ENCODE measurements at places on chromosomes 16 and 17. TPM values are rescaled to one million over a fixed set of nuclear protein-coding genes. Genes with fewer than 3 reads are reported as not detected.
A peak's percentile ranks its signal among the peaks of the same experiment; 100 is the strongest.

DNA sequence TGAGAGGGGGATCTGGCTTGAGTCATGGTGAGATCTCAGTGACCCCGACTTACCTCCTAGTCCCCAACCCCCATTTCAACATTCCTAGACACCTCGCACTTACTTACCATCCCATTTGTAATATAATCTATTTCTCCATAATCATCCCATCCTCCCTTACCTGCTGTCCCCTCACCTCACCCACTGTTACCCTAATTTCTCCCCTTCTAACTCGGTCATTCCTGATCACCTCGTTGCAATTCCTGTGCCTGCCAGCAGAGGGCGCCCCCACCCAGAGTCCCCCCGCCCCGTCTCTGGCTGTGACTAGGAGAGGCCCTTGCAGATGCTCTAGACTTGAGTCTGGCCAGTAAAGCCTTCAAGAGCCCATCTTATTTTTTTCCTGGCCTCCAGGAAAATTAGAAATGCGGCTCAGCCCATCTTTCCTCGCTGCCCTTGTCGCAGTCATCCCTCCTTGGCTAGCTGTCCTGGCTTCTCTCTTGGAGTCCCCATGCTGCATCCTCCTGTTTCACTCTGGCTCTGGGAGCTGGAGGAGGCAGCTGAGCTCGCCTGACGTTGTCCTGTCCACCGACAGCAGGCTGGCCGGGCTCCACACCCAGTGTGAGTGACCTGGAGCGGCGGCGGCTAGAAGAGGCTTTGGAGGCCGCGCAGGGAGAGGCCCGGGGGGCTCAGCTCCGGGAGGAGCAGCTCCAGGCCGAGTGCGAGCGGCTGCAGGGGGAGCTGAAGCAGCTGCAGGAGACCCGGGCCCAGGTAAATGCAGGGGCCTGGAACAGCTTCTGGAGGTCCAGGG, 5.0 kb downstream of the TBKBP1 start:
- H3K36me3 ChIP-seq: peaks cover 25% of the 10 kb centered on the region
- H3K4me1 ChIP-seq: peaks cover 18% of the 10 kb centered on the region
- no peak for DNase-seq
- no peak overlapping the region for H3K27ac ChIP-seq
- no peak overlapping the region for H3K4me3 ChIP-seq

GRCh38 chr17:6843241-6843880, 11.8 kb upstream of the TEKT1 start:
- H3K4me1 ChIP-seq: peaks cover 4% of the 10 kb centered on the region
- peaks cover 16% of the 10 kb centered on the region for H3K27me3 ChIP-seq
- H3K36me3 ChIP-seq: no peaks in the 10 kb centered on the region
- no peak overlapping the region for H3K4me3 ChIP-seq
- DNase-seq: no peak
- H3K27ac ChIP-seq: no peak overlapping the region

Gene CIBAR2
- total RNA-seq: not detected

Gene EXOC7
- total RNA-seq: 67.4 TPM

DNA sequence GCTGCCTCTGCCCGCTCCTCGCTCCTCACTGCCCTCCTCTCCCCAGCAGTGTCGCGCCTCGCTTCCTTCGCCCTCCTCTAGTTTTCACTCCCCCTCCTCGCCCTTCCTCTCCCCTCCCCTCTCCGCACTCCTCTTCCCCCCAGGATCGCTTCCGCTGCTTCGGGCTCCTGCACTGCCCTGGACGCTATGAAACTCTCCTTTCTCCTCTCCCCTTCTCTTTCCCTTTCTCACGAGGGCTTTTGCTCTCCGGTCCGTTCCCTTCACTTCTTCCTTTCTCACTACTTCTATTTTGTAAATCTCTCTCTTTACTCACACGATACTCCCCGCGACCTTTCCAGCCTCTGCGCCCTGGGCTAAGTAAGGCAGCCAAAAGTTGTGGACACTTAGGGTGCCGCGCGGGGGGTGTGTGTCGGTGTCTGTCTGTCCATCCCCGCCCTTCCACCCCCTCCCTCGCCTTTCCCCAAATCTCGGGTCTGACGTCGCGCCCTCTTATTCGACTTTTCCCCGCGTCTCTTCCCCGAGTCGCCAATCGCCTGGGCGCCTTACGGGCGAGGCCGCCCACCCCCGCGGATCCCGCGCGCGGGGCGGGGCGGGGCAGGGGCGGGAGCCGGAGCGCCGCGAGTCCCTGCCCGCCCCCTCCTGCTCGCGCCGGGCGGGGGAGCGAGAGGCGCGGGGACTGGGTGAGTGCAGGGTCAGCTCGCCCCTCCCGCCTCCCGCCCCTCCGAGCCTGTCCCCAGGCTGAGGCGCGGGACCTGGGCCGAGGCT, at the start of gene IRX3:
Gene IRX3, minus strand, starts transcription at position 422 of the 765 bp plus-strand sequence. CDS start 737 bp downstream, outside the sequence.
- peak within 1 kb of the TSS; percentile 97 for H3K27ac ChIP-seq
- peaks cover 63% of the 10 kb centered on the region for H3K27me3 ChIP-seq
- peaks cover 8% of the 10 kb centered on the region for H3K36me3 ChIP-seq

GRCh38 chr17:74199306-74200092, 4.0 kb upstream of the RPL38 start:
- no peak overlapping the region for H3K4me3 ChIP-seq
- peaks cover 41% of the 10 kb centered on the region for H3K27me3 ChIP-seq
- no peaks in the 10 kb centered on the region for H3K36me3 ChIP-seq
- no peak for DNase-seq
- no peak overlapping the region for H3K27ac ChIP-seq

GRCh38 chr16:23650674-23651416, 9.6 kb downstream of the DCTN5 start:
- no peak overlapping the region for H3K4me3 ChIP-seq
- no peak for DNase-seq

DNA sequence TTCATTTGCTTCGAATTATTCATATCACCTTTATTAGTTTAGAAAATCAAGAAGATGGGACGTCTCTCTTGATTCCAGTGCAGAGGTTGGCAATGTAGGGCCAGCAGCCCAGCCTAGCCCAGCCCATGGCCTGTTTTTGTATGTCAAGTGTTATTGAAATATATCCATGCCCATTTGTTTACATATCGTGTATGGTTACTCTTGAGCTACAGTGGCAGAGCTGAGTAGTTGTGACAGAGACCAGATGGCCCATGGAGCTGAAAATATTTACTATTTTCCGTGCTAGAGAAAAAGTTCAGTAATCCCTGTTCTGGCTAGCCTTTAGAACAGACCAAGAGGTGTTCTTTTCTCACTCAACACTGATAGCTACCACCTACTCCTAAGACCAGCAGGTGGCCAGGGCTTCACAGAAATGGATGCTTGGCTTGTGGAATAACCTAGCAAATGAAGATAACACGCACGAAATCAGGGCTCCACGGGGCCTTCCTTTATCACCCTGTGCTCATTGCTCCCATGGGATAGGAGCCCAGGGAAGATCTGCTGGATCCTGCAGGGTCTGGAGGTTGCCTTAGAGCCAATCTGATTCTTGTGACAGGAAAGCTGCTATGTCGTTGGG, 123.2 kb upstream of the ANKFN1 start:
- H3K4me3 ChIP-seq: no peak overlapping the region
- H3K27ac ChIP-seq: no peak overlapping the region
- H3K36me3 ChIP-seq: no peaks in the 10 kb centered on the region
- DNase-seq: no peak
- no peaks in the 10 kb centered on the region for H3K4me1 ChIP-seq

DNA sequence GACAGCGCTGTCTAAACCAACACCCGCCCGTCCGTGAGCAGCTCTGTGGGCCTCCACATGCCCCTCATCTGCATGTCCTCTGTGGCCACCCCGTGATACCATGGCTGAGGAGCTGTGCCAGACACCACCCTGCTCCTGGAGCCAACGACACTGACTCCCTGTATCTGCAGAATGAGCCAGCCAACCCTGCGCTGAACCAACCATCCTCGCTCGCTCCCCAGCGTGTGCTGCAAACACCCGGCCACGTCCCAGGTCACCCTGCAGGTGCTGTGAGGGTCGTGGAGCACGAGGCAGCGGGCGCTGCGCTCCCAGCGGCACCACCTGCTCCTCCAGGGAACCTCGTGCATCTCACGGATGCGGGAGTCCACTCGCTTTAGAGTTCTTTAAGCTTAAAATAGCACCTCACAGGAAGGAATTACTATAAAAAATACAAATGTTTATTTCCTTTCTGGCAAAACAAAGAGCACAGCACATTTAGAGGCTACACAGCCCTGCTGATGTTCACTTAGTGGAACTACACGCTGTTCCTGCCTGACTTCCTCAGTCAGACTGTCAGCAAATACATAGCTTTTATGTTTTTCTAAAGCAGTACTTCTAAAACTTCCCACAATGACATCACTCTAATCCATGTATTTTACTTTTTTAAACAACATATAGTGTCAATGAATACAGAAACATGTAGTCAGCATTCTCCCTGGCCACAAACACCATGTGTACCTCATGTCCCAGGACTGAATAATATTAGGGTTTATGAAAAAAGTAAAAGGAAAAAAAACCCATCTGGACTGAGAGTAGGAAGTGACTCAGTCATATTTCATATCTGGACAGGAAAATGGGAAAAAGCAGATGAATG, 43.5 kb downstream of the MAP1LC3B start:
- H3K27ac ChIP-seq: peak overlapping the region; percentile 27
- peaks cover 10% of the 10 kb centered on the region for H3K4me1 ChIP-seq
- H3K27me3 ChIP-seq: no peaks in the 10 kb centered on the region

Gene KARS1
- total RNA-seq: 85.9 TPM

Gene HSD11B2
- 164 TPM for total RNA-seq

Gene ITGAX
- not detected for total RNA-seq

- H3K27me3 ChIP-seq: no peaks in the 10 kb centered on the region
- no peak overlapping the region for H3K27ac ChIP-seq
- DNase-seq: no peak
- H3K36me3 ChIP-seq: no peaks in the 10 kb centered on the region
- H3K4me3 ChIP-seq: no peak overlapping the region
Measured at GRCh38 chr16:78607465-78607864, 508.0 kb downstream of the WWOX start.

DNA sequence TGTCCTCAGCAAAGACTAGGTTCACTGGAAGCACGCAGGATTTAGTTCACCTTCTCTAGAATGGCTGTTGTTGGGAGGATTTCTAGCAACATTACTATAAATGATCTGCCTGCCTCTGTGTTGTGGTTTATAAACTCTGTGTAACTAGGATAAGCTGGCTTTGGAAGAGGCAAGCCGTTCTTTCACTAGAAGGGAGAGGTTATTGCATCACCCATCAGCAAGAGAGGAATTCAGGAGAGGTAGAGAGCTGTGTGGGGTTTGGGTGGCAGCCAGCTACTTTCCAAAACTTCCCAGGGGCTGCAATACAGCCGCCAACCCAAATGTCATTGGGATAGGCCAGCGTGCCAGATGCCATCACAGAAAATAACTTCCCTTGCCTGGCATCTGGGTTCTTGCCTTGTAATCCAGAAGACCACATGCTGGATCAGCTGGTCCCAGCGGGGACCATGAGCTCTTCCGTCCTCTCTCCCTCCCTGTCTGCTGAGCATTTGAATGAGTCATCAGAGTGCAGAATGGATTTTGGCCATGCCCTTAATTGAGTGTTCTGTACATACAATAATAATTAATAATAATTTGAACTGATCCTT, 95.7 kb upstream of the RBFOX1 start:
- H3K36me3 ChIP-seq: no peaks in the 10 kb centered on the region
- no peak overlapping the region for H3K4me3 ChIP-seq
- no peak for DNase-seq
- no peak overlapping the region for H3K27ac ChIP-seq
- no peaks in the 10 kb centered on the region for H3K4me1 ChIP-seq
- H3K27me3 ChIP-seq: no peaks in the 10 kb centered on the region

GRCh38 chr17:32819035-32819434, 57.9 kb downstream of the MYO1D start:
- H3K36me3 ChIP-seq: no peaks in the 10 kb centered on the region
- DNase-seq: no peak
- peak overlapping the region; percentile 32 for H3K27ac ChIP-seq
- H3K4me3 ChIP-seq: no peak overlapping the region

Gene CBX8
- total RNA-seq: 2.3 TPM

Gene ASB16
- not detected for total RNA-seq

GRCh38 chr17:56779322-56779721, 54.4 kb downstream of the C17orf67 start:
- no peak overlapping the region for H3K27ac ChIP-seq
- DNase-seq: no peak
- H3K36me3 ChIP-seq: no peaks in the 10 kb centered on the region
- H3K27me3 ChIP-seq: peaks cover 9% of the 10 kb centered on the region

DNA sequence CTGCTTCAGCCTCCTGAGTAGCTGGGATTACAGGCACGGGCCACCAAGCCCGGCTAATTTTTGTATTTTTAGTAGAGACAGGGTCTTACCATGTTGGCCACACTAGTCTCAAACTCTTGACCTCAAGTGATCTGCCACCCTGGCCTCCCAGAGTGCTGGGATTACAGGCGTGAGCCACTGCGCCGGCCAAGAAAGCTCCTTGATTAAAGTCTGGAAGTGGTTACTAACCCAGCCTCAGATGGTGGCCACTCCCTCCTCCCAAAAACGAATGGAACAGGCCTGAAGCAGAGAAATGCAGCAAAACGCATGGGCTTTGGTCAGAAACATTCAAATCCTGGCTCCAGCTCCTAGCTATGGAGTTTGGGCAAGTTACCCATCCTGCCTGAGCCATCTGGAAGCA, 11.3 kb downstream of the FKBP10 start:
- H3K27me3 ChIP-seq: no peaks in the 10 kb centered on the region
- no peak overlapping the region for H3K4me3 ChIP-seq
- no peak overlapping the region for H3K27ac ChIP-seq
- H3K4me1 ChIP-seq: no peaks in the 10 kb centered on the region
- peaks cover 43% of the 10 kb centered on the region for H3K36me3 ChIP-seq

Gene C17orf107
- 9.8 TPM for total RNA-seq

Gene NPW
- total RNA-seq: 3.0 TPM

DNA sequence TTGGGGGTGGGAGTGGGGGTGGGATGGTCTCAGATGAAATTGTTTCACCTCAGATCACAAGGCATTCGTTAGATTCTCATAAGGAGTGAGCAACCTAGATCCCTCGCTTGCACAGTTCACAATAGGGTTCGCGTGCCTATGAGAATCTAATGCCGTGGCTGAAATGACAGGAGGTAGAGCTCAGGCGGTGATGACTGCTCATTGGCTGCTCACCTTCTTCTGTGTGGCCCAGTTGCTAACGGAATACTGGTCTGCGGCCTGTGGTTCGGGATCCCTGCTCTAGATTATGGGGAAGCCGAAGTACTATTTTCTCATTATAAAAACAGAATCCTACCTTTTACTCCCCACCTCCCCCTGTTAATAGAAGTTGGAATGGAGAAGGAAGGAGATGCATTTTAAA, 18.9 kb downstream of the CLTC start:
- no peak for DNase-seq
- H3K4me1 ChIP-seq: peaks cover 58% of the 10 kb centered on the region
- no peak overlapping the region for H3K4me3 ChIP-seq
- no peaks in the 10 kb centered on the region for H3K27me3 ChIP-seq
- H3K27ac ChIP-seq: no peak overlapping the region
- H3K36me3 ChIP-seq: no peaks in the 10 kb centered on the region

Gene CDH13
- total RNA-seq: 130 TPM

Measured in suprapubic skin (tissue), 4 donors.